Transverse colon (tissue), 4 donors: ENCODE measurements at places on chromosomes 11 and 22.

GRCh38 chr22:50153756-50154140 is 16.8 kb upstream of the PANX2 start:
- no peaks in the 10 kb centered on the region for H3K36me3 ChIP-seq
- DNase-seq, result no peak
- H3K4me3 ChIP-seq, result no peak overlapping the region
- no peak overlapping the region for H3K27ac ChIP-seq
- H3K4me1 ChIP-seq, result no peaks in the 10 kb centered on the region

DNA sequence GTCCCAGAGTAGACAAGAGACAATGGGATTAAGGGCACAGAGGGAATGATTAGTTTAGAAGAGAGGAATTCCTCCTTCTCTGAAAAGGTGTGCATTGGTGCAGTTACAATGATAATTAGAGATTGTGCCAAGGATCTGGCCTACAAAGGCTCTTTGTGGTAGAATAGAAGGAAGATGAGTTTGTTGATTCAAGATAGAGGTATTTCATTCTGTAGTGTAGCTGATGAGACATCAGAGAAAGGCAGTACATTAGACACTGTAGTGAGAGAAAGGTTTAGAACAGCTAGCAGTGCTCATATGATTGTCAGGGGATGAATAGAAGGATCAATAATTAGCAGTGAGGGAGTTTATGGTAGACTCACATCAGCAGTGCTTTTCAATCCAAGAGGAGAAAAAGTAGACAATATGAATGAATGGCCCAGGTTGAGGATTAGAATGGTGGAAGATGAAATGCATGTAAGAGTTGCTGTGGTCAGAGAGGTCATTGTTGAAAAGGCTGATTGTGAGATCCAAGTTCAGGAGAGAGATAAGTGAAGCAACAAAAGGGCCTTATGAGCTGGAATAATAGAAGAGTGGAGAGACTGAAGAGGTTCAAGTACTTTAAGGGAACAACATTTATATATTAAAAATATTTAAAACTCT is 28.9 kb downstream of the SIK2 start:
- no peak overlapping the region for H3K4me3 ChIP-seq
- H3K4me1 ChIP-seq, result peaks cover 86% of the 10 kb centered on the region
- no peak for DNase-seq

DNA sequence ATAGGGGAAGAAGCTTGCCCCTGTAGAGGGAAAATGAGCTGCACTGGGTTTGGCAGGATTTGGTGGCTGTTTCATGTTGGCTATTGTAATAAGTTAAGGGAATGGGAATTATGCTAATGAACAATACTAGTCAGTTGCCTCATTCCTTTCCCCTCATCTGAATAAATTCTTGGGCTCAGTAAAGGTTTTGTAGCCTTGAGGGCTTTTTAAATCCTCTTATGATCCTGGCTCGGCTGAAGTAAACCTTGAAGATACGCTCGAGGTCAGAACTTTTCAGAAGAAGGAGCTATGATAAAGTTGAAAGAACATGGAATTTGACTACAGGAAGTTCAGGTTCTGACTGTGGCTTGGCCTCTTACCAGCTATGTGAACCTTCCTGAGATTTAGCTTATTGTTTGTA is 448.7 kb downstream of the RAB38 start:
- DNase-seq, result no peak
- no peaks in the 10 kb centered on the region for H3K4me1 ChIP-seq
- no peaks in the 10 kb centered on the region for H3K36me3 ChIP-seq

- DNase-seq, result no peak
- no peaks in the 10 kb centered on the region for H3K27me3 ChIP-seq
- H3K4me1 ChIP-seq, result no peaks in the 10 kb centered on the region
- H3K27ac ChIP-seq, result no peak overlapping the region
- no peak overlapping the region for H3K4me3 ChIP-seq
Measured at GRCh38 chr11:80343436-80343835, 902.6 kb upstream of the TENM4 start.

DNA sequence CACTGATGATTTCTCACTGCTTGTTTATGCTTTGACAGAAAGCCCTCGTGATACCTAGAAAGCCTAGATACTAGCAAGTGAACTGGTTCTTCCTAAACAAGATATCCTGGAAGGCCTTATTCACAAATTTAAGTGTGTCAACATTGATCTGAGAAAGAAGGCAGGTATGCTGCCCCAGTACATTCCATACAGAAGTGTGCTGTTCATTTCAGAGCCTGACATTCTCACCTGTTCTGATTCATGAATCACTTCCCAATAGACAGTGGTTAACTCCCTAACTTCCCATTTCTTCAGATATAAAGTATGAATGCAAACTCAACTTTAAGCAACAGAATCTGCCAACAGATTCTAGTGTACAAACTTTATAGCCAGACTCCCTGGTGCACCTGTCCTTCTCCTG is 15.5 kb upstream of the RASSF10 start:
- no peaks in the 10 kb centered on the region for H3K36me3 ChIP-seq
- H3K4me3 ChIP-seq, result no peak overlapping the region
- no peaks in the 10 kb centered on the region for H3K4me1 ChIP-seq
- no peak overlapping the region for H3K27ac ChIP-seq
- DNase-seq, result no peak
